Stromal cell of bone marrow (primary cell): ENCODE measurements at places on chromosomes 1 and 21.

DNA sequence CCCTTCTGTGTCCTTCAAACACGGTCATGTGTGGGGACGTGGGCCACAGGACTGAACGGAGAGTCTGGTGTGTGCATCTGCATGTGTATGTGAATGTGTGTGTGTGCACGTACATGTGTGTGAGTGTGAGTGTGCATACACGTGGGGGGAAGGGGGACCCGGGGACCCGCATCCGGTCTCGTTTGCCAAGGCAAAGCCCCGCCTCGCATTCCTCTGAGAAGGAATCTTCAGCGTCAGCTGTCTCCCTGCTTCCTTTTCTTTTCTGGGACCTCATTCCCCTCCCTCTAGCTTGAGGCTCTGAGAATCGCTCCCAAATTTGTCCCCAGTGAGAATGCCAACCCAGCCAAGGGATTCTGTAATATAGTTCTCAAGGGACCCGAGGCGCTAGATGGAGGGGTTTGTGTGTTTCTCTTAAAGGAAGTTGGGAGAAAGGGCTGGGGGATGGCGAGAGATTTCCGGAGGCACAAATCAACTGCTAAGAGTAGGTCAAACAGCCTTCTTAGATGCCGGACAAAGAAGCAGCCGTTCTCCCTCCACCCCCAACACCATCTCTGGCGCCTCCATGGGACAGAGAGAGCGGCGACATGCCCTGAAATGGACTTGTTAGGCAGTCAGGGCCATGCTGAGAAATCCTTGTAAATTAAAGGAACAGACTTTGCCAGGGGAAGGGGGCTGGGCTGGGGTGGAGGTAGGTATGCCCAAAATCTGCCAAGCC lies 6.6 kb downstream of the IFFO2 start:
- DNase-seq = no peak

GRCh38 chr1:72230746-72231145 lies 51.6 kb downstream of the NEGR1 start:
- no peak for DNase-seq

DNA sequence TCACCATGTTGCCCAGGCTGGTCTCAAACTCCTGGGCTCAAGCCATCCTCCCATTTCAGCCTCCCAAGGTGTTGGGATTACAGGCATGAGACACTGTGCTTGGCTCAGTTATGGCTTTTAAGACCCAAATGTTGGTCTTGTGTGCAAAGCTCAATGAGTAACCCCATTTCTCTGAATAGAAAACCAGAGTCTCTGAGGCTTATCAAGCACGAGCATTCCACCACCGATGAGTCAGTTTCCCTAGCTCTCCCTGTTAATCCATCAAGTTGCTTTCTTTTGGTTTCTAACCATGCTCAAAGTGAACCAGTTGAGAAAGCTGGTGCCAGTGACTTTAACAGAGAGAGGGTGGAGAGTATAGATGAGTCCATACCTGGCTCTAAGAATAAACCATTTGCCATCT lies 350.9 kb upstream of the ADGRL2 start:
- DNase-seq = no peak

- DNase-seq = no peak
Observed at GRCh38 chr1:57424231-57425027, 569 bp upstream of the DAB1 start.

DNA sequence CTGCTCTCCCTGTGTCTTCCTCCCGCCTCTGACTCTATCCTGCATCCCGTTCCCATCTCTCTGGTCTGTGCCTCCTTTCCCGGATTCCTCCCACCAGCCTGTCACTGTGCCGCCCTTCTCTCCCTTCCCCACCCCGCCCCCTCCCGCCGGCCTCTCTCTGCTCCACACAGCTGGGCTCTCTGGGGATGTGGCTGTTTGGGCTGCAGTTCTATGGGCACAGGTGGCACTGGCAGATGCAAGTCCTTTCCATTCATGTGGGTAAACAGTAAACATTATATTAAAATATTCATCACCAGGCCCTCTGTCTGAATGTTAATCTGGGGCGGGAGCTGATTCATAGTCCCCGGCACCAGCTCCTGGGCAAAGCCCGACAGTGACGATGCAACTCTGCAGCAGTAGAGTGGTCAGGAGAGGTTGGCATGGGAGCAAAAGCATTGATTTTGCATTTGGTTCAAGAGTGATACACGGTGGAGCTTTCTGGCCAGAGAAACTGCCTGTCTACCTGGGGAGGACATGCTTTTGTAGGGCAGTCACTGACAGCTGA lies 249.3 kb downstream of the TNR start:
- no peak for DNase-seq

- DNase-seq = no peak
Observed at GRCh38 chr1:166133276-166133841, 33.4 kb downstream of the FAM78B start.

DNA sequence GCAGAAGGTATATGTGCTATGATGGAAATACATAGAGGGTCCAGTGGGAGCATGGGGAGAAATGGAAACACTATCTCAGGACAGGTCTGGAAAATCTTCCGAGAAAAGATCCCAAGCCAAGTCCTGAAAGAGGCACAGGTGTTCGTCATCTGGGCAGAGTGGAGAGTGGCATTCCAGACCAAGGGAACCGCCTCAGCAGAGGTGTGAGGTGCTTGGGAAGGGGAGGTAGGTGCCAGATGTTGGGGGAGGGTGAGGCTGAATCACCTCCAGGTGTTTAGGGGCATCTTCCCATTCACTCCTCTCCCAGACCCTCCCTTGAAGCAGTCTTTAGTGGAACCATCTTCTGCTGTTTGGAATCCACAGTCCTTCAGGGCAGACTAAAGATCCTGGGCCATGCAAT lies 23.5 kb upstream of the LRRN2 start:
- DNase-seq = no peak

- no peak for DNase-seq
Observed at GRCh38 chr1:233038581-233038980, 88.2 kb downstream of the NTPCR start.

DNA sequence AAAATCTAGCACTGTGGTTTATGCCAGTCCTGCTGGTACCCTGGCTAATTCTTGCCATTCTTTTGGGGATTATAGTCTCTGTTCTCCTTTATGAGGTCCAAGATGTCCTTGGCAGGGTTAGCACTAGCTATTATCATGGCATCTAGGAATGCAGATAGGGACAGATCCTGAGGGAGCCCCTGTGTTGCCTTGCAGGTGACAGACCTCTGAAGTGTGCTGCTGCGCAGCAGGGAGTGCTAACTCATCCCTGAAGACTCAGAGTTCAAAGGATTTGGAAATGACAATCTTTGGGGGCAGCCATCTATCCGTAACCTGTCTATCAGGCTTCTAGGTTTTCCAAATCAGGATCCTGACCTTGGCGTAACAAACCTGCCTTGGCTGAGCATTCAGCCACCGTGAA lies 16.3 kb downstream of the ZFYVE9 start:
- no peak for DNase-seq

DNA sequence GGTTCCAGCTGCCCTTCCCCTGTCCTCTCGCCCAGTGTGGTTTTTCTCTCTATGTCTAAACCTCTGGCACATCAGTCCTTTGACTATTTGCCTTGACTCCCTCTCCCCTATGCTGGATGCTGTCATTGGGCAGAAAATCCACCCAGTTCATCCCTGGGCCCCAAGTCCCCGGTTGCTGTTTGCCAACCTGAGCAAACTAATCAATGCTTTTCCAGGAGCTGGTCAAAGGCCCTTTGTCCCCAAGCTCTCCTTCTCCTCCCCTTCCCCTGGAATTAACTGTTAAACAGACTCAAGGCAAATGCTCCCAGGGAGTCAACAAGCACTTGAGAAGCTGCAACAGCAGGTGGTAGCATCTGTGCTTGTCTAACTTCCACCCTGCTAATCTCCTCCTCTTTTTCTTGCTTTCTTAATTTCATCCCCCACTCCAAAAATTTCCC lies 102.7 kb downstream of the LMX1A start:
- DNase-seq = no peak

DNA sequence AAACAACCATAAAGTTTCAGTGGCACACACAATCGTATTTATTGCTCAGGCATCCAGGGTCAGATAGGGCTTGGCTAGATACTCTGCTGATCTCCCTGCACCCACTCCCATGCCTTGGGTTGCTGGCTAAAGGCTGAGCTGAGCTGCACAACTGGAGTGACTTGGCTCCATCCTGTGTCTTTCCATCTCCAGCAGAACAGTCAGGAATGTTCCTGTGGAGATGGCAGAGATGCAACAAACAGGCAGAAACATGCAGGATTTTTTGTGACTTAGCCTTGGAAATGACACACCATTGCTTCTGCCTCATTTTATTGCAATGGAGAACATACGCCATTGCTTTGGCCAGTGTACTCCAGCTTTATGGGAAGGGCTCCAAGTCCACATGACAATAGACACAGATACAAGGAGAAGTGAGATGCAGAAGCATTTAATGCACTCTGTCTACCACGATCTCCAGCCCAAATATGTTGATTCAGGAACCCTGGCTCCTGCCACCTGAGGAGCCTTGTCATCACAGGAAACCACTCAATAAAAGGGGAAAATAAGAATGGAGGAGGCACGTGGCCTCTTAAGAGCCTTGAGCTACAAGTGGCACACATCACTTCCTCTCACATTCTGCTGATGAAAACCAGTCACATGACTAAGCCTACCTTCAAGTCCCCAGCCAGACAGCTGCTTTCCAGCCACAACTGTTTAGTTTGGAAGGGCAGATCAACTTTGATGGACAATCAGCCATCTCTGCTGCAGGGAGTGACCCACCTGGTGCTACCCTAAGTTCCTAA lies 10.1 kb upstream of the GUCA2B start:
- no peak for DNase-seq

GRCh38 chr1:175572932-175573868 lies 170.2 kb downstream of the TNR start:
- DNase-seq = no peak

DNA sequence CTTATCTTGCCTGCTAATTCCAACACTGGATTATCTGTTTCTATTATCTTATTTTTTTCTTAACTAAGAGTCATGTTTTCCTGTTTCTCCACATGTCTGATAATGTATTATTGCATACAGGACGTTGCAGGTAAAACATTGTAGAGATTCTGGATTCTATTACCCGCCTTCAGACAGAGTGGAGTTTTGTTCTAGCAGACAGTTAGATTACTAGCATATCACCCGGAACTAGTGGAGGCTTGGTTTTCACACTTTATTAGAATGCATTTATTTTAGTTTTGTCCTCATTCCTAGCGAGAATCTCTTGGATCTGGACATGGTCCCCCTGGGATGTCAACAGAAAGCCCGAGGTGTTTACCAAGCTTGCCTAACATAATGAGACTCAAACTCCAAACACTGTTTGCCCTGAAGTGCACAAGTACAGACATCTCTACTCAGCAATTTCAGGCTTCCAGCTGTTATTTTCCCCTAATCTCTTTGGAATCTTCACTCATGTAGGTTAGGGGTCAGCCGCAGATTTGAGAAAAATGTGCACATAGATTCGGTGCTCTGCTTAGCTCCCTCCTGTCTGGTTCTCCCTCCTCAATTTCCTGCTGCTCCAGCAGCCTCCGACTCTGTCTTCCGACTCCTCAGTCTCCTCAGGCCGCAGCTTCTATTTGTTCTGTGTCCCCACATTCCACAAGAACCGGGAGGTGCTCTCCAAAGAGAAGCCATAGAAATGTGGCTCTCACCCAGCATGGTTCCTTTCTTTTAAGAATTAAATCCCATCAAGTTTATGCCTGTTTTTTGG lies 36.8 kb upstream of the PTPRF start:
- no peak for DNase-seq

DNA sequence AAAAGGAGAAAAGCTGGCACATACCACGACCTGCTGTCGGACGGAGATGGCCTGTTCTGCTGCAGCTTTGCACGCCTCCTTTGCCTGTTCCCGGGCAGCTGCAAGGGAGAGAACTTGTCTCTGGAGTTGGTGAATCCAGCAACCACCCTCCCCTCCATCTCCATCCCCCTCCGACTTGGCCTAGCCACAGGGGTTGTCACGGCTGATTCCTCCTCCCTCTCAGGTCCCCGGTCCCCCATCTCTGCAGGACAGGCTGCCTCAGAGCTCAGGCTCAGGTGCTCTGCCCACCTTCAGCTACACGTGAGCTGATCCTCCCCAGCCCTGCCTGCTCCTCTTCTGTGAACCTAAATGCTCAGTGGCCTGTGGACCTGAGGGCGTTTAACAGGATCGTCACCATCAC lies 11.1 kb upstream of the SRM start:
- no peak for DNase-seq

- DNase-seq = no peak
Observed at GRCh38 chr21:33572350-33572749, 16.1 kb downstream of the DONSON start.

- no peak for DNase-seq
Observed at GRCh38 chr21:46027851-46028493, 46.4 kb downstream of the COL6A1 start.

DNA sequence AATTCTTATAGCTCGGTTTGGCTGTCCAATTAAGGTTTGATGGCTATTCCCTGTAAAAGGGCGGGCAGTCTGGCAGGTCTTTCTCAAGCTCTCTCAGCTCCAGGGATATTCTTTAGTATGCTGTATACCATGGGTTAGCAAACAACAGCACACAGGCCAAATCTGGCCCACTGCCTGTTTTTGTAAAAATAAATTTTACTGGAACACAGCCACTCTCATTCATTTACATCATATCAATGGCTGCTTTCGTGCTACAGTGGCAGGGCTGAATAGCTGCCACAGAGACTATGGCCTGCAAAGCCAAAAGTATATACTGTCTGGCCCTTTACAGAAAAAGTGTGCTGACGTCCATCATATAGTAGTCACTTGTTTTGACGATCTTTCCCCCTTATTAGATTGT lies 32.0 kb downstream of the MACO1 start:
- no peak for DNase-seq

DNA sequence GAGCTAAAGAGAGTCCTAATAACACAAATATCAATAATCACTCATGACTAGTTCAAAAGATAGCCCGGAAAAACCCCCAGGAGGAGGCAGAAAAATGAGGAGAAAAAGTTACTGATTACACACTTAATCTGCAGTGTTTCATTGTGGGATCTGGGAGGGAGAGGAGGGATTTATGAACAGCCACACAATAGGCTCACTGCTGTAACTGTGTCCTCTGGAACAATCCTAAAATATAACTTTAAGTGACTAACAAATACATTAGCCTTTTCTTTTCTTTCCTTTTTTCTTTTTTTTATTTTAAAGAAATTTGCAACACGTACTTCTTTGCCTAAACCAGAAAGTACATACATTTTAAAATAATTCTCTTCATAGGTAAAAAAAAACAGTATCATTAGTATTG lies 106.3 kb upstream of the LBR start:
- DNase-seq = no peak

GRCh38 chr1:54750596-54750995 lies 13.7 kb downstream of the PARS2 start:
- DNase-seq = no peak

DNA sequence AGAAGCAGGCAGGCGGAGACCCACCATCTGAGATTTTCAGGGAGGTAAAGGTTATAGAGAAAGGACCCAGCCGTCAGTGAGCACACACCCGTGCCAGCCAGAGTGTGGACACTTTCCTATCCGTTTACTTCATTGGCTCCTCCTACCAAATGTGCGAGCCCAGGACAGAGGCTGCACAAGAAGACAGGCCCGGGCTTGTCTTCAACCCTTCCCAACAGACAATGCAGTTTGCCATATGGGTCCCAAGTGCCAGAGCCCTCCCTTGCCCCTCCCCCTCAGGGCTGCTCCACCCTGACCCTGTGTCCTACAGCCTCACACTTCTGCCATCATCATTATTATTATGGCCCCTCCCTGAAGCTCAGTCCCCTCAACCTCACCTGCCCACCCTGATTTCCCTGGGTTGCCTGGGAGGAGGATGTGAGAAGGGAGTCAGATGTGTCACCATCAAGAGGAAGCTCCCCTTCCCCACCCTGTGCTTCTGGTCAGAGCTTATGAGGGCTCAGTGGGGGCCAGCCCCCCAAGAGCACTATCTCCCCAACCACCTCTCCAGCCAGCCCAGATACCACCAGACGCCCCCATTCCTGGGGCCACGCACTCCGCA lies 9.4 kb downstream of the LAPTM5 start:
- DNase-seq = no peak
